Stimulated activated CD8-positive, alpha-beta memory T cell treated with anti-CD3 and anti-CD28 coated beads, Interleukin-12 subunit alpha, Interleukin-12 subunit beta, amount 100 ng/mL, for 1 hour (primary cell): ENCODE measurements at places on chromosomes 12 and 14.

DNA sequence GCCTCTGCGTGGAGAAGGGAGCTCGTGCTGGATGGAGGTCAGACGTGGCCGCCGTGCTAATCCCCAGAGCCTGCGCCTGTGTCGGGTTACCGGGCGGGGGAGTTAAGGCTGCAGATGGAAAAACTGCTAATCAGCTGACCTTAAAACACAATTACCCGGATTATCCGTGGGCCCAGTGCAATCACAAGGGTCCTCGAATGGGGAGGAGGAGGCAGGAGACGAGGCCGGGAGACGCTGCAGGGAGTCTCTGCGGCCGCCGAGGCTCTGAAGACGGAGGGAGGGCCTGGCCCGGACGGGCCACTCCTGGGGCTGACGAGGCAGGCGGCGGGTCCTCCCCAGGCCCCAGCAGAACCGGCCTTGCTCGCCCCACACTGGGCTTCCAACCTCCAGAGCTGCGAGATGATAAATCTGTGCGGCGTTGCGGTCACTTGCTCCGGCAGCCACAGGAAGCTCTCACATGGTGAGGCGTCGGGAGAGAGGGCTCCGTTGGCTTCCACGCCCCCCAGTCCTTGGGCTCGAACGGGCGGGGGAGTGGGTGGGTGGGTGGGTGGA, 32.9 kb upstream of the FBRSL1 start:
- no peak for DNase-seq

DNA sequence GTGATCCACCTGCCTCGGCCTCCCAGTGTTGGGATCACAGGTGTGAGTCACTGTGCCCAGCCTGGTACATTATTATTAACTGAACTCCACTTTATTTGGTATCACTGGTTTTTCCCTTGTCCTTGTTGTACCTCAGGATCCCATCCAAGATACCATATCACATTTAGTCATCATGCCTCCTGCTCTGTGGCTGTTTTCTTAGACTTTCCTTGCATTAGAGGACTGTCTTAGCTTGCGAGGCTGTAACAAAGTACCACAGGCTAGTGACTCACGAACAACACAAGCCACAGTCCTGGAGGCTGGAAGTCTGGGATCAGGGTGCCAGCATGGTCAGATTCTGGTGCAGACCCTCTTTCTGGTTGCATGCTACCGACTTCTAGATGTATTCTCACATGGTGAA, 12.2 kb downstream of the KLC1 start:
- DNase-seq = no peak

DNA sequence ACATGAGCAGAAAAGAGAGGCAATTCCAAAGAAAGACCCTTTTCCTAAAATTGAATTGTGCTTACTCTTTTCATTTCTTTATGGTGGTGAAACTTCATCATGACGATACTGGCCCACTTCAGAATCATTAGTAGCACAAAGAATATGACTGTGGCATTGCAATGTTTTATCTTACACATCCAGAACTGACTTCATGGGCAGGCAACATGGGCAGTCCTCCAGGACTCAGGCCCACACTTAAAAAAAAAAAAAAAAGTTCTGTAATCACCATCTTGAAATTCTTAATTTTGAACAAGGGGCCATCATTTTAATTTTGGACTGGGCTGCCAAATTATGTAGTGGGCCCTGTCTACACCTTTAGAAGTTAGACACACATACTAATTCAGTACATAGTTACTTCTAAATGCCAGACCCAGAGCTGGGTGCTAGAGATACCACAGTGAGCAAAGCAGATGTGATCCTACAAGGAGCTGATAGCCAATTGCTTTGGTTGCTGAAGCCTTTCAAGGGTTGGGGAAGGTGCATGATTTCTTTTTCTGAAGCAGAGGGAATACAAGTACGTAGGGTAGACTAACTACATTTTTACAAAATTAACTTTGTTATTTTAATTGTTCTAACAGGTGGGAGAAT, 35.2 kb downstream of the HELB start:
- no peak for DNase-seq

DNA sequence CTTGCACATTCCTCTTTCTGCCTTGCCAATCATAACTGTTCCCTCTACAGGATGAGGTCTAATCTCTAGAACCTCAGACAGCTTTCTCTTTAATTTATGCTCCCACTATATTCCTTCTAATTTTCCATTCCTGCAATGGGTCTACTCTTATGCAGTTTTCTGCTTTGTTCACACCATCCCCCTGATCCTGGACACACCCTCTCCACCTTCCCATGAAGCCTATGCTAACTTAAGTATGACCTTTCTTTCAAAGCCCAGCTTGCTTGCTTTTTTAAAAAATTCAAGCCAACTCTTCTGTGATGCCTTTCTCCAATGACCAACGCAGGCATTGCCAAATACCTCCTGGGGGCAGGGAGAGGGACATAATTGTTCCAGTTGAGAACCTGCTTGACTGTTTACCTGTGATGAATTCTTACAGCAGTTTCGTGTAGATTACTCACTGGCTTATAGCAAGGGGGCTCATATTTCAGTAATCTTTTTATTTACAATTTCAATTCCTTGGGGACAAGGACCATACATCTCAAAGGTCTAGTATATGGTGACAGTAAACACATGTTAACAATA, 7.8 kb downstream of the SLC38A1 start:
- no peak for DNase-seq

- no peak for DNase-seq
Observed at GRCh38 chr12:57793920-57794319, 11.3 kb downstream of the TSFM start.

GRCh38 chr14:57735276-57735675, 130.6 kb downstream of the SLC35F4 start:
- DNase-seq = no peak

DNA sequence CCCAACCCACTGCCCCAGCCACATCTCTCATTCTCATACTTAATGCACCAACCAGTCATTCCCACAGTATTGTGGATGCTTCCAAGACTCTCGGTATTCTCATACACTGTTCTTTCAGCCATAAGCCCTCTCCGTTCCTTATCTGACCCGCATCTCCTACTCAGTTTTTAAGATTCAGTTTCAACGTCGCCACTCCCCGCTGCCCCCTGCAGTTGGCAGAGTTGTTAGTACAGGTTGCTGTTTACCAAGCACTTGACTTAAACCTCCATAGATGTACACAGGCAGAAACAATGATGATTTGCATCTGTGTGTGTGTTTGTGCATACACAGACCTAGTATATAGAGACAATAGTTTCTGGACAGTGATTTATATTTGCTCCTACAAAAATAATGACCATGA, 40.2 kb downstream of the PAH start:
- no peak for DNase-seq

DNA sequence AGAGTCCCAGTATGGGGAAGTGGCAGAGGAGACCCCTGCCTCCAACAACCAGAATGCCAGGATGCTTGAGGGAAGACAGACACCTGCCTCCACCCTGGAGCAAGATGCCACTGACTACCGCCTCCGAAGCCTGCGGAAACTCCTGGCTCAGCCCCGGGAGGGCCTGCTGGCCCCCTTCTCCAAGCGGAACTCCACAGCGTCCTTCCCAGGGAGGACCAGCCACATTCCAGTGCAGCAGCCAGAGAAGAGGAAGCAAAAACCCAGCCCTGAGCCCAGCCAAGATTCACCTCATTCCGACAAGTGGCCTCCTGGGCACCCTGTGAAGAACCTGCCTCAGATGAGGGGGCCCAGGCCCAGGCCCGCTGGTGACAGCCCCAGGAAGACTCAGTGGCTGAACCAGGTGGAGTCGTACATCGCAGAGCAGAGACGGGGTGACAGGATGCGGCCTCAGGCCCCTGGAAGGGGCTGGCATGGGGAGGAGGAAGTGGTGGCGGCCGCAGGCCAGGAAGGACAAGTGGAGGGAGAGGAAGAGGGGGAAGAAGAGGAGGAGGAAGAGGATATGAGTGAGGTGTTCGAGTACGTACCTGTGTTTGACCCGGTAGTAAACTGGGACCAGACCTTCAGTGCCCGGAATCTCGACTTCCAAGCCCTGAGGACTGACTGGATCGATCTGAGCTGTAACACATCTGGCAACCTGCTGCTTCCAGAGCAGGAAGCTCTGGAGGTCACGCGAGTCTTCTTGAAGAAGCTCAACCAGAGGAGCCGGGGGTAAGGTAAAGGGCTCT, 93.7 kb downstream of the B4GALNT3 start:
- no peak for DNase-seq

- no peak for DNase-seq
Observed at GRCh38 chr14:55936691-55937090, 181.5 kb upstream of the PELI2 start.

DNA sequence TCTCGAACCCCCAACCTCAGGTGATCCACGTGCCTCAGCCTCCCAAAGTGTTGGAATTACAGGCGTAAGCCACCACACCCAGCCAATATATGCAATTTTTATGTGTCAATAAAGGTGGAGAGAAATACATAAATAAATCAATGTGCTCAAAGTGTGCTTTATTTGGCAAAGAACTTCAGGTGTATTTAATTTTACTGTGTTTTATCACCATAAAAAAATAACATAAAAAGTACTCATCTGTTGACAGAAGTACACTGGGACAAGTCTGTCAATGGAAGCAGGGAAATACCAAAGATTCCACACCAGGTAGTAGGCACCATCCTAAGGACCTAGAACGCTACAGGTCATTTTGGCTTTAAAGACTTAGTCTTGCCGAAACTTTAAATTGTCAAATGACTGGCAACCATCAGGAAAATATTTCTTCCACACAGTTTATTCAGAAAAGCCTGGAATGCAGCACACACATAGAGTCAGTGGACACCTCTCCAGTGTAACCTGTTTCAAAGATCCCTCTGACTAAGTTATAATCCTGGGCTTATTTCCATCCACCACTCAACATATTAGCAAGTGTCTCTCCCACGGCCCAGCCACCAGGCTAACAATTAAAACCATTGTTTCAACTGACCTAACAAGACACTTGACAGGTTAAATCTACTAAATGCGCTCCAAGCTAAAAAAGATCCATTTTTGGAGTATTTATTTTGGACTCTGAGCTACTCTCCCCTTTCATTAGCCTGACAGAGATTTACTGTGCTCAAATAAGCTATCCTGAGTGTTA, 4.2 kb downstream of the ERO1A start:
- DNase-seq = no peak

DNA sequence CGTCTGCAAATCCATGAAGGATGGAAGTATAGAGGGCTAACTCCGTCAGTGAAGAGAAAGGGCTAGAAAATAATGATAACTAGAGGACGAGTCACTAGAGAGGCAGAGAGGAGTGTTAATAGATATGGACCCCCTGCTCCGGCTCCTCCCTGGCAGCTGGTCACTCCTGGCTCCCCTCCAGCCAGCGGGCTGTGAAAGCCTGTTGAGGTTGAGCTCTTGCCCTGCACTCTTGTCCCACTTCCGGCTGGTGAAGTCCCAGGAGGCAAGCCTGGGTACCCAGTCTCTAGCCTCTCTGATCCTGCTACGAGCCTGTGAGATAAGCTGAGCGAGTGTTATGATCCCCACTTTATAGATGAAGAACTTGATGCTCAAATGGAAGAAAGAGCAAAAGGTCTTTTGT, 90.3 kb downstream of the RFX4 start:
- no peak for DNase-seq

DNA sequence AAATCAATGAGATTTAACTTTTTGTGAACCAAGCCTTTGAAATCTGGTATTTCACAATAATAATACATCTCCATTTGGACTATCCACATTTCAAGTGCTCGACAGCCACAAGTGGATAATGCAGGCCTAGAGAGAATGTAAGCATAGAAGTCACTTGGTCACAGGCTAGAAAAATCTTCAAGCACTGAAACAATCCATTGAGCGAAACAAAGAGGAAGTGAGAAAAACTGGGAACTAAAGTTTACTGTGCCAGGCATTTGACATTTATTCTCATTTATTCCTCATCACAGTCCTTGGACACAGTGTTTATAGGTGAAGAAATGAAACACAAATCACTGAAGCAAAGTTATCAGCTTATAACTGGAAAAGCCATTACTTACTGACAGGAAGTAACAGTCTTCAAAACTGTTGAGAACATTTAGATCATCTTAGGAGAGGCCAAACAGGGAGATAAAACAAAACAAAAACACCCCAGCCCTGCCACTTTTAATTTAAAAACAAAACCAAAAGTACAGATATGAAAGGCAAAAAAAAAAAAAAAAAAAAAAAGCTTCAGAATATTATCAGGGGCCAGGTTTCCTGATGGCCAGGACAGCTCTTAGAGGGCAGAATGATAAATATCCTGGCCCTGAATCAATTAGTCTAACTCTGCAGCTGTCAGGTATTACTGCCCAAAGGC, 29.2 kb downstream of the GNS start:
- no peak for DNase-seq

DNA sequence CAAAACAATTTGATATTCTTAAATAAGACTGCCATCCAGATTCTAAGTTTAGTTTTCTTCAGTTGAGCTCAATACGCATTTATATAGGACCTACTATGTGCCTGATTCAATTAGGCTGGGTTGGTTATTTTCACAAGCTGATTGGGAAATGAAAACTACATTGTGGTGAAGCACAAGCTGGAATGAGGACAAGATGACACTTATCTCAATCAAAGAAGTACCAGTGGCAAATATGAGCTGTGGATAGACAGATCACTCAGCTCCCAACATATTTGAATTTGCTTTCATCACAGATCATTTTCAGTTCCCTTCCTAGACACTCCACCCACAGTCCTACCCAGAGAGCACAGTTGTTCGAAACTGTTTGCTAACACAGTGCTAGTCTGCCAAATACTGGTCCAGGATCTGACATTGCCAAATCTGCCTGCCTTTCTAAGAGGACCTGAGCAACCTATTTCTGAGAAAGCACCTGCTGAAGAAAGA, 74.7 kb downstream of the LLPH start:
- DNase-seq = no peak

DNA sequence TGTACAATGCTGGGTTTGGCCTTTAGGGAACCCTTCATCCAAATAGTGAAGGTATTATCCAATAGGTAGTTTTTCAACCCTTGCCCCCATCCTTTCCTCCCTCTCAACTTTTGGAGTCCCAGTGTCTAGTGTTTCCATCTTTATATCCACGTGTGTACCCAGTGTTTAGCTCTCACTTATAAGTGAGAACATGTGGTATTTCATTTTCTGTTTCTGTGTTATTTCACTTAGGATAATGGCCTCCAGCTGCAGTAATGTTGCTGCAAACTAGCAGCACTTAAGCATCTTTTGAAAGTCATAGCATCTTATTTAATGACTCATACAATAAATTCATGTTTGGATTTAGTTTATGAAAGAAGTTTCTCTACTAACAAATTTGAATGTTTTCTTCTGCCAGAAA, 442.5 kb downstream of the NELL2 start:
- DNase-seq = no peak

DNA sequence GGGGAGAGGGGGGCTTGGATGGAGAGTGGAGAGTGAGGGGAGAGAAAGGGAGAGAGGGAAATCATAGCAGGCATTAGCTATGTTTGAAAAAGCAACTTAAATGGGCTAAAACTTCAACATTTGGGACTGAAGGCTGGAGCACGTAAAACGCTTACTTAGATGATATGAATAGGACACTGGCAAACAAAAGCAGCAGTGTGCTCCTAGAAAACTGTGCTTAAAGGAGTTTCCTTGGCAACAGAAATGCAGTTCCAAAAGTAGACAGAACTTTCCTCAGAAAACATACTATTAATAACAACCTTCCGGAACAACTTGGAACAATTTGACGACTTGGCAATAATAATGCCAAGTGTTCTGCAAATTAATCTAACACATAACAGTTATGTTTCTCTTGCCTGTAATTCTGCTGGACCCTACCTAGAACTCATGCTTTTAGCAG, 235.5 kb upstream of the NPAS3 start:
- no peak for DNase-seq

GRCh38 chr12:22477166-22477893, 67.0 kb downstream of the C2CD5 start:
- no peak for DNase-seq

- DNase-seq = no peak
Observed at GRCh38 chr12:102480406-102480805, at the start of gene IGF1. Gene IGF1 (minus strand): TSS chr12:102480563. CDS start chr12:102480381, 182 bp downstream.

GRCh38 chr12:67414011-67414715, 145.0 kb downstream of the CAND1 start:
- no peak for DNase-seq
